ENCODE measurements at places on chromosomes 13 and 19.

DNA sequence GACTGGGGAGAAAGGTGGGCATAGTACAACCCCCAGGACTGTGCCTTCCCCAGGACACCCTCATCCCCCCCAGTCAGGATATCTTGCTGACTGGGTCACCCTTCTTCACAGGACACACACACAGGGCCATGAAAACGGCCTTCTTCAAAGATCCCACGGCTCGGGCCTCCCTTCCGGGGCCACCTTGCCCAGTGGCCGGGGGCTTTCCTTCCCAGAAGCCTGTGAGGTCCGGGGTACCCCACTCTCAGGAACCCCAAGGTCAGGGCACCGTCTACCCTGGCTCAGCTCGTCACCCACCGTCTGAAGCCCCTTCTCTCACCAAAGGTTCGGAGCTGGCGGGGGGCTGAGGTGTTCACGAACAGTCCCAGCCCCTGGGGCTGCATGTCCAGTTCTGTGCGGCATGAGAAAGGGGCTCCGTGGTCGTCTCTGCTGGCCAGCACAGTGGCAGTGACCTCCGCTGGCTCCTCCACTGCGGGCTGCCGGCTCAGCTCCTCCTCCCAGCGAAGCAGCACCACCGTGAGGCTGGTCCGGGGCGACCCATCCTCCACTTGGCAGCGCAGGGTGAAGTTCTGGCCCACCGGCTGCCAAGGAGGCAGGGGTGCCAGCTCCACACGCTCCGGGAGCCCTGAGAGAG, 2.1 kb upstream of the RAVER1 start:
- no peak for DNase-seq

DNA sequence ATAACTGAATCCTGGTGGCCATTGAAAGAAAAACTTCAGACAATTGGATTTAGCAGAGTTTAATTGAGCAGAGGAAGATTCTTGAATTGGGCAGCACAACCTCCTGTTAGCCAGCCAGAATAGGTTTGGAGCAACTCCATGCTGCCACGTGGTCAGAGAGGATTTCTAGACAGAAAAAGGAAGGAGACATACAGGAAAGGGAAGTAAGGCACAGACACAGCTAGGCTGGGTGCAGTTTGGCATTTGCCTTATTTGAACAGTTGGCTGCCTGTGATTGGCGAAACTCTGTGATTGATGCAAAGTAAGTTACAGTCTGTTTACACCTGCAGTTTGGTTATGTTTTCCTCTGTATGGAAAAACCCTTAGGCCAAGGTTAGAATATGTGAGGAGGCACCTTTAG, 85.8 kb upstream of the SPATA13 start:
- DNase-seq: no peak

- DNase-seq: no peak
Observed at GRCh38 chr13:36341718-36342117, 4.5 kb downstream of the SPART start.

- no peak for DNase-seq
Observed at GRCh38 chr13:45108716-45109101, 11.6 kb upstream of the GTF2F2 start.

DNA sequence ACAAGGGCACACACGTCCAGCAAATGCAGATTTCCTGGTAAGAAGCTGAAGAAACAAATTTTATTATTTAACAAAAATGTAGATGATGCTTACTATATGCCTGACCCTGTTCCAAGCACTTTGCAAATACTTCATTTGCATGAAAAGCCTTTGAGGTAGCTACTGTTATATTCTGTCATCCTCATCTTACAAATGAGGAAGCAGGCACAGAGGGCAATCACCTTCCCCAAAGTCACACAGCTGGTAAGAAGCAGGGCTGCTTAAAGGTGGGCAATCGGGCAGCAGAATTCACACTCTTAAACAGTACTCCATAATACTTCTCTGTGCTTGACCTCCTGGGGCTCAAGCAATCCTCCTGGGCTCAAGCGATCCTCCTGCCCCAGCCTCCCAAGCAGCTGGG, 18.3 kb upstream of the PNMA8C start:
- no peak for DNase-seq

DNA sequence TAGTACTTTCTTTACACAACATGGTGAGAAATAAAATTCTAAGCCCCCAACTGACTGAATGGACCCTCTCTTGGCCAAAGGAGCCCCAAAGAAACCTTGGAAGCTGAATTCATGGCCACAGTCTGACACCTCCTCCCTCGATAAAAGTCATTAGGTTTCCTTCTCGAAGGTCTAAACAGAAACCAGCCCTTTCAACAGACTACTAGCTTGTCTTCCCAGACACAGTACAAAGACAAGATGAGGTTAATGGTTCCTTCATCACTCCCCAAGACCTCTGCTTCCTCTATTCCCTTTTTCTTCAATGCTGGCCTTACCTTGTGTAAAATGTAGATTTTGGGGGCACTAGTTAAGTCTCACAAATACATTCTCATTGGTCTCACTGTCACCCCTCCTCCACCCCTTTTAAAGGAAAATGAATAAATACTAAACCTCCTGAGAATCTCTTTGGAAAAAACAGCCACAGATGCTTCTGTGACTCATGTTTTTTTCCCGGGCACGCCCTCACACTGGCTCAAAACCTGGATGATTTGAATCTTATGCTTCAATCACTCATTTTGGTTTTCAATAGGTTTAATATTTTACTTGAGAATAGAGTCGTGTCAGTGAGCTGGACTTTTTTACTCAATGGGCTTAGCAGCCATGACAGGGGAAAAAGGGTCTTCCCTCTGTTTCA, 65.8 kb upstream of the MED4 start:
- no peak for DNase-seq

DNA sequence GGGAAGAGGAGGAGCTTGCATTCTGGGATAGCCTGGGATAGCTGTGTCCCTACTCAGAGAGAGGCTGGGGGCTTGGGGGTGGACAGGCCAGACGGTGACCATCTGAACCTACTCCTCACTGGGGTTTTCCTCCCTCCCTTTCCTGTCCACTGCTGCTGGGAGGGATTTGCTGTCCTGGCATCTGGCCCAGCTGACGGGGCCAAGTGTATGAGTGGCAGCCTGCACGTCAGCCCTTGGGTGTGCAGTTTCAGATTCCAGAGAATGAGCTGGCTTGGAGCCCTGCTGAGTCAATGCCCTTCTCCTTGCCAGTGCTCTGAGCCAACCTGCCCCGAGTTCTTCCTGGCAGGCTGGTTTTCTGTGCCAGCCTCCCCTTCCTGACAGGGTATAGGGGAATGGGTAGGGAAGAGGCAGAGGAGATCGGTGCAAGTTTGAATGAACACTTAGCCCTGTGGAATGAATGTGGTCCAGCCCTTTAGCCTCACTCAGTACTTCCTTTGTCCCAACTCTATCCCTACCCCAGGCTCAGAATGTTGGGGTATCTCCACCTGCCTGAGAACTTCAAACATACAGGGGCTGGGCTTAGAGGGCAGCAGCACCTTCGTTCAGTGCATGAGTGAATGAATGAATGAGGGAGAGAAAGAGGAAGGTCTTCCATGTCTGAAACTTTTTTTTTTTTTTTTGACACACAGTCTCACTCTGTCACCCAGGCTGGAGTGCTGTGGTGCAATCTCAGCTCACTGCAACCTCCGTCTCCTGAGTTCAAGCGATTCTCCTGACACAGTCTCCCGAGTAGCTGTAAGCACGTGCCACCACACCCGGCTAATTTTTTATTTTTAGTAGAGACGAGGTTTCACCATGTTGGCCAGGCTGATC, 1.8 kb upstream of the ANGPTL4 start:
- peak; percentile 87 for DNase-seq

DNA sequence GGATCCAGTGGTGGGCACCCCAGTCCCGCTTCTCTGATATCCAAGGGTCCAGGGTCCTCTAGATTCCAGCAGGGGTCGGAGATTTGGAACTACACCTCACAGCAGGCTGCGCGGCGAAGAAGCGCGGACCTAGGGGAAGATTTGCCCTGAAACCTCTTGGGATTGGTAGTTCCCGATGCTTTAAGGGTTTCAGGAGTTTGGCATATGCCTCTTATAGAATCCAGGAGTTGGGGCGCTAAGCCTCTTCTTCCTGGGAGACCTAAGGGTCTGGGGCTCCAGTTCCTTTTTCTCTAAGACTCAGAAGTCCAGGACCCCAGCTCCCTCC, 349 bp downstream of the BCL2L12 start:
- peak; percentile 39 for DNase-seq

GRCh38 chr13:35210261-35210660, 266.2 kb downstream of the MAB21L1 start:
- no peak for DNase-seq

- DNase-seq: no peak
Observed at GRCh38 chr19:54045771-54046170, 17.9 kb downstream of the VSTM1 start.

GRCh38 chr19:38634757-38635482, 12.5 kb upstream of the ACTN4 start:
- peak; percentile 81 for DNase-seq

DNA sequence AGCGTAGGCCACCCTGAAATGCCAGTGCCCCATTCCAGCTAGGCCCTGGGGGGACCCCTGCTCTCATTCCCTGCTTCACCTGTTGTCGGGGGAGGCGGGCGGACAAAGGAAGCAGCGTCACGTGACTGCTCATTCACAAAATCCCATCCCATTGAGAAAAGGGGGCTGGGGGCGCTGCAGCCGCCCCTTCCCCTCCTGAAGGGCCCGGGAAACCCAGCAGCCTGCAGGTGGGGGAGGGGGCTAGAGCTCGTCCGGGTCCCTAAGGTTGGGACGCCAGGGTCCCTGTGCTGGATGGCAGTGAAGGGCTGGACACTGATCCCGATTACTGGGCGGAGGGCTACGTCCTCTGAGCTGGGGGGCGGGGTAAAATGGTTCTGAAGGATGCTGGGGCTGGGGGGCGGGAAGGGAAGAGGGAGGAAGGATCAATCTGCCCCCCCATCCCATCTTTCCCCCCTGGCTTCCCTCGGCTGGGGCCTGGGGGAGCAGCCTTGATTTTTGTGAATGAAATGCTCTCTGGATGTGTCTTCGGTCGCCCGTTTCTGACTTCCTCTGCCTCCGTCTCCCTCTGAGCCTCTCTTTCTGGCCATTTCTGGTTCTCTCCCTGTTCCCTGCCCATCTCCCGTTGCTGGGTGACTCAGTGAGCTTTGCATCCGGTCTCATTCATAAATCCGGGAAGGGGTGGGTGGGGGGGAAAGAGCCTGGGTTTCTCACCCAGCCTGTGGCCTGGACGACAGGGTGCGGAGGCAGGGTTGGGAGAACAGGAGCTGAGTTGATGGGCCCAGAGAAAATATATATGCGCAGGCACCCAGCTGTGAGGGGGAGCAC, 816 bp downstream of the SPRED3 start:
- peak; percentile 86 for DNase-seq

DNA sequence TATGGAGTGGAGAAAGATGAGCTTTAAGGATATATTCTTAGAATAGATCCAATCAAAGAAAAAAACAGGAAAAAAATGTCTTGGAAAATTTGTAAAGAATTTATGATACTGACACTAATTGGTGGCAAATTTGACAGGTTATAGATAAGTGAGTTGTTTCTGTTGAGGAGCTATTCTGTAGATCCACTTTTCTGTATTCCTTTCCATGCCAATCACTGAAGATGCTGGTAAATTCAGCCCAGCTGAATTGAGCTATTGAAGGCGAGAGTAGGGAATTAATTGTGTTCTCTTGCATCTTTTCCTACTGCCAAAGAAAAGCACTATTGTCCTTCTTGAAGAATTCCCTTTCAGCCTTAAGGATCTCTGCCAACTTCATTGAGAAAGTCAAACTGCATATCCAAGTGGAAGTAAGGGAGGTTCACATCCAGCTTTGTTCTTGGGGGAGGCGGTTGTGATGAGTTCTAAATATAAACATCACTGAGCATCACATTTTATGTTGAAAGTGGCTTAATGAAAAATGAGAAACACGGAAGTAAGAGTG, 113.1 kb downstream of the PCDH9 start:
- DNase-seq: no peak

DNA sequence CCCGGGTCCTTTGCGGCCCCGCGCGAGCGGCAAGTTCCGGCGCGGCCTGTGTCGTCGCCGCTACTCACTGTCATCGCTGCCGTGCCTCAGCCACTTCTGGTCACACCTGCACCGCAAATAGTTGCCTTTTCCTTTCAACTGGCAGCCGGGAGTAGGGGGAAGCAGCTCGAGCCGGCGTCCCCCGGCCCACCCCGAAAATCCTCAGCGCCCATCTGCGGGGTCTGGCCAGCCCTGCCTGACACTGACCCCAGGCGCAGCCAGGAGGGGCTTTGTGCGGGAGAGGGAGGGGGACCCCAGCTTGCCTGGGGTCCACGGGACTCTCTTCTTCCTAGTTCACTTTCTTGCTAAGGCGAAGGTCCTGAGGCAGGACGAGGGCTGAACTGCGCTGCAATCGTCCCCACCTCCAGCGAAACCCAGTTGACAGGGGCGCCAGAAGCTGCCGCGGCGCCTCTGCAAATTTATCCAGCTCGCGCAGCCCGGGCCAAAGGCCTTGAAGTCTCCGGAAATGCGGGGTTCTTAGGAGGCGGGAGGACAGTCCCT, 1.7 kb downstream of the PDX1 start:
- no peak for DNase-seq

DNA sequence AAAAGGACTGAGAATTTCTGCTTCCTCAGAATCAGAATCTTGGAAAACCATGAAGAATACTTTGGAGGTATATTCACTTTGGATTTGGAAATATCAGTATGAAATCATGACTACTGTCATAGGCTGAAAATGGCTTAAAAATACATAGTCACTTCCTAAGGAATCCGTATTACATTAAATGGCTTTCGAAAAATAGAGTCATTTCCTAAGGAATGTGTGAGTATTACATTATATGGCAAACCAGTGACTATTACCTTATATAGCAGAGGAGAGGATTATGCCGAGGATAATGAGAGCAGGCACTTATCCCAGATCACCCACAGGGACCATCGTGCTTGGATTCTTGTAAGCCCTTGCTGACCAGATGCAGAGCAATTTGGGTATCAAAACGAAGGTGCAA, 1471.8 kb downstream of the EFNB2 start:
- DNase-seq: no peak

DNA sequence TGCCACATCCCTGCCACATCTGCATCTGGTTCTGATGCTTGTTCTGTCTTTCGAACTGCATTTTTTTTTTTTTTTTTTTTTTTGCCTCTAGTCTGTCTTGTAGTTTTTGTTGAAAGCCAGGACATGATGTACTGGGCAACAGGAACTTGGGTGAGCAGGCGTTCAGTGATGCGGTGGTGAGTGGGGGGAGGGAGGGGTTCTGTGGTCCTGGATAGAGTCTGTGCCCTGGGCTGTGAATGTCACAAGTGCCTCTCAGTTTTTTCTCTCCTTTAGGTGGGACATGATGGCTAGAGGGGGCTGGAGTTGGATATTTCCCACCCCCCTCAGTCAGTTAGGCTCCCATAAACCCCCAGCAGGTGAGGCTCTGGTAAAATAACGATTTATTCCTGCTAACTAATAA, 3.5 kb downstream of the CEACAM4 start:
- no peak for DNase-seq

DNA sequence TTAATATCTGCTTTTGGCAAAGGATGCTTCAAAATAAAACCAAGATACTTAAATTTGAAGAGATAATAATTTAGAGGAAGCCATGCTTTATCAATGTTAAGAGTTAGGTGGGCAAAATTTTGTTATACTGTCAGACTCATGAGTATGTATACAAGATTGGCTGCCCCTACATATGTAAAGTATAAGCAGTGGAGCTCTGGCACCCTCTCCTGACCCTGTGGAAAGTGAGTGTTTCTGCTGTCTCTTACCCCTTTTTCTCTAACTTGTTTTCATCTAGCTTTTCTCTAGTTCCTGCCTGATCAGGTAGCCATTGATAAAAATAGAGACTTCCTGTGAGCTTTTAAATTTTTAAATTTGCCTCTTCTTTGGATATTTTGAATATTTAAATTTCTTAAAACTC, 710.9 kb upstream of the SPRY2 start:
- DNase-seq: no peak

Measured in urothelium cell line (cell line).